ENCODE measurements at places on chromosomes 16 and 17.

- DNase-seq, result no peak
These were observed 267.1 kb downstream of the BCAS3 start for GRCh38 chr17:60944751-60945150.

GRCh38 chr17:43914451-43914850, 7.1 kb upstream of the MPP2 start:
- no peak for DNase-seq

GRCh38 chr17:59427425-59427921, 96.0 kb downstream of the YPEL2 start:
- peak; percentile 44 for DNase-seq

DNA sequence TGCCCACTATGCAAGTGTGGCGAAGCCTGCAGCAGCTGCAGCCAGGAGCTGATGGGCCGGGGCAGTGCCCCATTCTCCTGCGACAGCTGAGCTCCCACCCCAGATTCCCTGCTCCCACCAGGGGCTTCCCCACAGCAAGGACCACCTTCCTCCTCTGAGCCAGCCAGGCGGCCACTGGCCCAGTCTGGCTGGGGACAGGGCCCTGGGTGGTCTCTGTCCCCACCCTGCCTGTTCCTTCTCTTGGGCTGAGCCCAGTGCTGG, 5.6 kb upstream of the NPTX1 start:
- DNase-seq, result no peak

- no peak for DNase-seq
These were observed 178.3 kb downstream of the PRKCB start for GRCh38 chr16:24013864-24014645.

GRCh38 chr16:52103791-52104190, 443.2 kb downstream of the TOX3 start:
- DNase-seq, result no peak

- no peak for DNase-seq
These were observed 258.4 kb upstream of the SDK2 start for GRCh38 chr17:73902416-73903181.
